ENCODE measurements at places on chromosomes 4 and X. TPM values are rescaled to one million over a fixed set of nuclear protein-coding genes. Genes with fewer than 3 reads are reported as not detected.
A peak's percentile ranks its signal among the peaks of the same experiment; 100 is the strongest.

DNA sequence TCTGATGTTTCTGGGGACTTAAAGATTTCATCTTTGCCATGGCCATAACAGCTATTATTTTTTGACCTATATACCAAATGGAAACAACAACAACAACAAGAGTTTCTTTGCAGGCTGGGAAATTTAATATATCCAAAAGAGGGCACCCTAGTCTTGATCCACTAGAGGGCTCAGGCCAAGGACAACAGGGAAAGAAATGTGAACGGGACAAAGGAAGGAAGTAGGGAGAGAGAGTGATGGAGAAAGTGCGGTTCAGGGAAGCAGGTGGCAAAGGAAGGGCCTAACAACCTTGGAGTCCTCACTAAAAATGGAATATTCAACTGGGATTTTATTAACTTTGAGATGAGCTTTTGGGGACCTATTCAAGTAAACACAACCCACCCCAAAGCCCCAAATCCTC lies 67.8 kb upstream of the SCML1 start:
- no peak for DNase-seq

DNA sequence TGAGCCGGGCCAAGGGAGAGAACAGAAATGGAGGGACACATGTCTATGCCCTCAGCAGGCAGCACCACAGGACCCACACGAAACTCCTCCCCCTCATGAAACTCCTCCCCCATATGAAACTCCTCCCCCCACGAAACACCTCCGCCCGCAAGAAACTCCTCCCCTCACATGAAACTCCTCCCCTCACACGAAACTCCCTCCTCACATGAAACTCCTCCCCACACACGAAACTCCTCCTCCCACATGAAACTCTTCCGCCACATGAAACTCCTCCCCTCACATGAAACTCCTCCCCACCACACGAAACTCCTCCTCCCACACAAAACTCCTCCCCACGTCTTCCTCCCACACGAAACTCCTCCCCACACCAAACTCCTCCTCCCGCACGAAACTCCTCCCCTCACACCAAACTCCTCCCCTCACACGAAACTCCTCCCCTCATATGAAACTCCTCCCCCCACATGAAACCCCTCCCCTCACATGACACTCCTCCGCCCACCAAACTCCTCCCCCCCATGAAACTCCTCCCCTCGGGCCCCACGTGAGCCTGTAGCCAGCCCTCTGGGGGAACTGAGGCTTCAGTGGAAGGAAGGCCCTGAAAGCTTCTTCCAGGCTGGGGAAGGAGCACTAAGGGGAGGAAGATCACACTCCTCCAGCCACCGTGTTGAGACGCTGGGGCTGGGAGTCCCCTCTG lies 15.2 kb downstream of the ADRA2C start:
- DNase-seq, result no peak

DNA sequence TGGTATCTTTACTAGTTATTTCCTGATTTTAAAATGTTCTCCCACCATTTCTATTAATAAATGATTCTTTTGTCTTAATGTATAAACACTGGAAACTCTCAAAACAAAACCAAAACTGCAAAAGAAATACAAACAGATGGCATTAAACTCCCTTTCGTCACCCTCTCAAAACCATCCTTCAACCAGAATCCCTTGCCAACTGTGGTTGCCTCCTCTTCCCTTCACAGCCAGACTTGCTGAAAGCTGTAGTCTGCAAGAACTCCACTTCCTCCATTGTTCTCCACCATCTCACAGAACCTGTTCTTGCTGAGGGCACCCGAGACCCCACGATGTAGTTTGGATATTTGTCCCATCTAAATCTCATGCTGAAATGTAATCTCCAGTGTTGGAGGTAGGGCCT lies 96.5 kb downstream of the WWC2 start:
- DNase-seq, result no peak

DNA sequence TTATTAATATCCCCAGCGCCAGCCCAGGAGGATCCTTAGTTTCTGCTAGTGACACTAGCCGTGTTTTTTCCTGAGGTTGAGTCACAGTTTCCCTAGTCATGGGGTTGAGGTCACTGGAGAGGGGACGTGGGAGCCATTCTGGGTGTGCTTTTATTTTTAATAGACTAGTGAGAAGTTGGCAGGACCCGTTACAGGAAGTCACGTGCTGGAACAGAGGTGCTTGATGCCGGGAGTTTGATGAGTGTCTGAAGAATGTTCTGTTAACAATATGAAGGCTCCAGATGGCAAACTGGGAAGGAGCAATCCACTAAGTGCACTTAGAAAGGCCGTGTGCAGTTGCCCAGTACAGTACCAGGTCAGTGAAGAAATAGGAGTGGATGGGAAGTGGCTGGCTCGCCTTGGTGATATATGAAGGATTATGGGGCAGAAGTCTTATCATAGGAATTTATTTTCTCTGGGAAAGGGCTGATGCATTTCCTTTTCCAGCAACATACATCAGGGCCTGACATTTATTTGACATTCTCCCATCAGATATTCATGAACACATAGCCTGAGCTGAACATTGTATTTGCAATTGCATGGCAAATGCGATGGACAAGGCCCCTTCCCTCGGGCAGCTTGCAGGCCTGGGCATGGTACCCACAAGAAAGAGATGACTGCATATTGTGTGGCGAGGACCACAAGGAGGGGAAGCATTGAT lies 291.8 kb downstream of the FBXW7 start:
- DNase-seq, result no peak

DNA sequence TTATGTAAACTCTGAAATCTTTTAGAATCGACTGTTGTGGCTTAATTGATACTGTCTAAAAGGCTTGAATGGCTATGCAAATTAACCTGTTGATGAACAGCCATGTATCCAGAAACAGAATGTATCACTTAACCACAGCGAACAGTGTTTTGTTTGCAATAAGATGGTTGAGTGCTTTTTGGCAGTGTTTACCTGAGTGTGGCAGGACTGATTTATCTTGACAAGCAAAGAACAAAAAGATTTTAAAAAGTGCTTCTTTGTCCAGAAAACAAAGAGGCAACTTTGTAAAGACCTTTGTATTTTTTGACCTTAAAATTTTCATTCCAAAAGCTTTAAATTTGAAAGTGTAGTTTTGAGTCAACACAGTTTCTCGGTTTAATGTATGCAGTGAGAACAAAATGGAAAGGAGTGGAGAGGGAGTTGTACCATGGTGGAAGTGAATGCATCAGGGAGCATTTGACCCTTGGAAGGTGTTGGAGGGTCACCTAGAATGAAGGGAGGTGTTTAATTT lies 18.0 kb downstream of the ARHGAP10 start:
- DNase-seq, result peak; percentile 94

DNA sequence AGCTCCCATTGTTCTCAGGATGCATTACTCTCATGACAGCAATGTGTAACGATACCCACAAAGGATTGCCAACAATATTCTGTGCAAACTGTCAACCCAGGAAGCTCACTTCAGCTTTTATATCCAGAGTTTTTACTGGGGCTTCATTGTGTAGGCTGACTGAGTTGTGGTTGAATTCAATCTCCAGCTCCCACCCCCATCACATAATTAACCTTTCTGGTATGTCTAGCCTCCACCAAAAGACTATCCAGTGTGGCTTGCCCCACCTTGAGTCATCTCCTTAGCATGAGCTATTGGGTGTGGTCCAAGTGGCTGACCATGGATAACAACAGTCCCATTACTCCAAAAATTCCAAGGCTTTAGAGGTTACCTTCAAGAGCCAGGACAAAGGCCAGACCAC lies 17.7 kb upstream of the TAB3 start:
- DNase-seq, result peak; percentile 78

DNA sequence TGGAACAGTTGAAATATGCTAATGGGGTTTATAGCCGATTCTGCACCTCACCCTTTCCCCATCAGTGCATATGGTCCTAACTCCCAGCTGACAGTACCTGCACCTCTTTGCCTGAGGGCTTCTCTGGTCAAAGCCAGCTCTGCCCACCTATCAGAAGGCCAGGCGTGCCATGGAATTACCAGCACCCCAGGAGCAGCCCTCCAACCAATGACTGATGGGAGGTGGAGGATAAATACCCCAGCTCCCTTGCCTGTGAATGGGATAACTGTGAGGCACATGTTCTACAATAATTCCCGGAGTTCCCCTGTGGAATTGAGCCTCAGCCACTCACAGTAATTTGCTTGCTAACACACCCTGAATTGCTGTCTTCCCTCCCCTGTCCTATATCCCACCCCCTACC lies 572.0 kb downstream of the BCOR start:
- DNase-seq, result no peak

GRCh38 chr4:13218326-13218958 lies 265.7 kb downstream of the RAB28 start:
- no peak for DNase-seq

GRCh38 chr4:78581618-78582017 lies 30.0 kb downstream of the ANXA3 start:
- no peak for DNase-seq

- no peak for DNase-seq
Measured at GRCh38 chrX:31136144-31136611, 64.3 kb upstream of the FTHL17 start.

GRCh38 chr4:102642631-102643298 lies 118.0 kb downstream of the MANBA start:
- no peak for DNase-seq

DNA sequence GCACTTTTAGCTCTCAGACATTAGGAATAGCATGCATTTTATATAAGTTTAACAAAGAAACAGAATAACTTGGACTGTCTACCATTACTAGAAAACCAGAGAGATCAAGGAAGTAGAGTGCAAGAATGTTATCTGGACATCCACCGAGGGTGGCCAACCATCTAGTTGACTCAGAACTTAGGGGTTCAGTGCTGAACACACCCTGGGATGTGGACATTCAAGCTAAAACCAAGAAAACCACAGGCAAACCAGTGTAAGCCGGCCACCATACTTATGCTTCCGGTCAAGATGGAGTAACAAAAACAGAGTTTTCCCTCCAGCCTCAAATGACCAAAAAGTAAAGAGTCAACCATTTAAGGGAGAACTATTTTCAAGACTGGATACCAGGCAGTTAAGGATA lies 181.4 kb upstream of the MXRA5 start:
- no peak for DNase-seq

DNA sequence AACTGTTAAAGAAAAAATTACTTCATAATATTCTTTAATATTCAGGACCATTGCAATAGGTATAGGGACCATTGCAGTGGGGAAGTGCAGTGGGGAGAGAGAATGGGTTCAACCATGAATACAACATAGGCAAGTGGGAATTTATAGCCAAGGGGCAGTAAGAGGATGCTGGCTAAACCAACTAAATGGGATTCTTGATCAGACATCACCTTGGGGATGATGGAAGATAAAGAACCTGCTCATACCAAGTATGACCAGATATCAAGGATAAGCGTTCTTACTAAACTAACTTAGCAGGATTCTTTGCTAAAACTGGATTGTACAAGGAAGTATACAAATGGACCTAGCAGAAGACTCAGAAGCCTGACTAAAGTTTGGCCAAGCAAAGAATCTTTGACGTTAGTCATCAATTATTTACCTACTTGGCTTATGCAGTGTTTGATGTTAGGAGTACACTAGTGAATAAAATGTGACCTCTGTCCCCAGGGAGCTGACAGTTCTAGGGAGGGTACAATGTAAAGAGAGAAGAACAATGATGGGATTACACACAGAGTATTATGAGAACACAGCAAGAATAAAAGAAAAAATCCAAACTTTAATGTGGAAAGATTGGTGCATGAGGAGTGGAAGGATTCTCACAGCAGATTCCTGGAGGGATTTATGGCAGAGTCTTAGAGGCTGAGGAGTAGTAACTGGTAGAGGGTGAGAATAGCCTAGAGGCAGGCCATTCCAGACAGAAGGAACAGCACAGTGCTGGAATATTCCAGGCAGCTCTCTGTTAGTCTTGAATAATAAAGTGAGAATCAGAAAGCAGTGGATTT lies 54.7 kb upstream of the MYOZ2 start:
- peak; percentile 84 for DNase-seq

DNA sequence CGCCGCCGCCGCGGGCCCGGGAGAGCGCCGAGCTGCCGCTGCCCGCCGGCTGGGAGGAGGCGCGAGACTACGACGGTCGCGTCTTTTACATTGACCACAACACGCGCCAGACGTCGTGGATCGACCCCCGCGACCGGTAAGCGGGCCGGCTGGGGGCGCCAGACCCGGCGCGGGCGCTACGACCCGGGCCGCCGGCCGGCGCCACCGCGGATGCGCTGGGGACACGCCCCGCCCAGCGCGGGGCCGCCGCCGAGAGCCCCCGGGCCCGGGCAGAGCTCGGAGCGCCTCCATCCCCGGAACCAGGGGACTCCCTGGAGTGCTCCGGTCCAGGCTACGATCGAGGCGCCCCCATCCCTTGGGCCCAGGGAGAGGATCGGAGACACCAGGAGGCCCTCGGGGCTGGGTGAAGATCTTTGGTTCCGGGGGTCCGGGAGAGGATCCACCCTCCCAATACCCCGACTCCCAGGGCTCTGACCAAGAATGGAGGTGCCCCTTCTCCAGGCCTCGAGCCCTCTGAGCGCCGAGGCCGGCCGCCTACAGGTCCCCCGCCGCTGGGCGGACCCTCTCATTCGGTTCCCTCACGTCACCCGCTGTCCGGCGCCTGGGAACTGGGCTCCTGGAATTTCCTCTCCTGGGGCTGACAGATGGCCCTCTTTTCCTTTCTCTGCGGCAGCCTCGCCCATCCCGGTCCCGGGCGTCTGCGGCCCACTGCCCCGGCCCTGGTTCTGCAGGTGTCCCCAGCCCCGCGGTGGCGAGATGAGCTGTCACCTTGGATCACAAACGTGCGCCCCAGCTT lies 48.8 kb downstream of the CLDN34 start:
- DNase-seq, result no peak

- DNase-seq, result no peak
Measured at GRCh38 chrX:153556767-153557166, 39.3 kb downstream of the ATP2B3 start.

DNA sequence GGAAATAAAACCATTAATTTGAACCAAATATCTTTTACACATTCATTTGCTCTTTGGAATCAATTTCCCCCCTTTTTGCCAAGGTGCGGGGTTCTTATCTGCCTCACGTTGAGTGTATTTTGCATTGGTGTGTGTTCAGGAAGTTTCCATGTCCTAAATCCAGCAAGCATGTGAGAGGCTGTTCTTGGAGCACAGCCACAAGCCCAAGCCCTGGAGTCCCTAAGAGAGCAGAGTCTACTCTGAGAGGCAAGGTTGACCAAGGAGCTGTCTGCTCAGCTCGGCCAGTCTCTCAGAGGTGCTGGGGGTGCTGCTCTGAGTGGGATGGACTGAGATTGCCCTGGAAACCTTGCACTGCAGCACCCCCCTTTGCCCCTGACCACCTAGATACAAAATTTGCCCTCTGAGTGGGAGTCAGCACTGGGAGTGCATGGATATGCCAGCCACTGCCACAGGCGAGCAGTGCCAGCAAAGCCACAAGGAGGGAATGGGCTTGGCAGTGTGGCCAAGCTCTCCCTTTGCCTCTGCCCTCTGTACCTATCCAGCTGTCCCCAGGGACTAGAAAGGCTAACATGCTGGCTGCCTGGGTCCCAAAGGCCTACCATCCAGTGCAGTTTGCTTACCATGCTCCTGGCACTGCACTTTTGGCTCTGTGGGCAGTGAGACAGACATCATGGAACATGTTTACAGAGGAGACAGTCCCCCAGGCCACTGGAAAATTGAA lies 20.5 kb upstream of the FAM193A start:
- no peak for DNase-seq

The CSAG2 gene
- not detected for total RNA-seq

The EXOSC9 gene
- 18.1 TPM for total RNA-seq

The MYOZ2 gene
- total RNA-seq, result 0.05 TPM

The TLL1 gene
- total RNA-seq, result 23.7 TPM

The DIPK2B gene
- 0.17 TPM for total RNA-seq

The C1QTNF7 gene
- total RNA-seq, result not detected

The CBLL2 gene
- not detected for total RNA-seq

The CTAG2 gene
- total RNA-seq, result not detected

The ADAMTS3 gene
- 22.1 TPM for total RNA-seq

The TMPRSS11B gene
- total RNA-seq, result not detected

The CCSER1 gene
- total RNA-seq, result 5.7 TPM

The BTC gene
- total RNA-seq, result 15.3 TPM

The FAM184B gene
- not detected for total RNA-seq
